ENCODE measurements at places on chromosomes 11 and 22. TPM values are rescaled to one million over a fixed set of nuclear protein-coding genes. Genes with fewer than 3 reads are reported as not detected.

Gene HBB
- total RNA-seq, result 0.70 TPM

- DNase-seq, result no peak
Measured at GRCh38 chr22:20188567-20188877, 37.7 kb upstream of the CCDC188 start.

DNA sequence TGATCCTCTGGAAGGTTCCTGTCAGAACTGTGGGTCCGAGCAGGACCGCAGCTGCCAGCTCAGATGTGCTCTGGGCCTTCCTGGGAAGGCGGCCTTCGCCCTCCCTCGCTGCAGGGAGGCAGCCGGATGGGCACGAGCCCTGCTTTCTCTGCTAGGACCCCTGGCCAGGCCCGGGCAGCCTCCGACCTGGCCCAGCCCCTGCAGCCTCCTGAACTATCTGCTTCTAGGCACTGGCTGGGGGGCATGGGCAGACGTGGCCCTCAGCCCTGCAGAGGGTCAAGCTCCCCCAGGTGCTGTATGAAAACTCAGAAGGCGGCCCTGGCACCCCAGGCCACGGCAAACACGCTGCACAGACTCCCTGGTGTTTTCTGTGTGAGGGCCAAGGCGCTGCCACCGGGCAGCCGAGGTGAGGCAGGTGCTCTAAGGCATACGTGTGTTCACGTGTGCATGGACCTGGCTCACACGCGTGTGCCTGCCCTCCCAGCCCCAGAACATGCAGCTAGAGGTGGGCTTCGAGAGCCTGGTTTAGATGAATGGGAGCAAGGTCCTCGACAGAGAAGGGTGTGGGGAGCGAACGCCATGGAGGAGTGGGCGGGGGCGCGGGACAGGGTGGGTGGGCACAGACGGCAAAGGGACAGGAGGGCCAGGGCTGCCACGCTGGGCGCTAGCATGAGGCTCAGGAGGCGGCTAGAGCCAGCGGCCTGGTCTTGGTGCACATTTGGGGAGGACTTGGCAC is 4.3 kb downstream of the LRFN4 start:
- DNase-seq, result no peak

- no peak for DNase-seq
Measured at GRCh38 chr11:76701294-76702040, 30.9 kb upstream of the LRRC32 start.

DNA sequence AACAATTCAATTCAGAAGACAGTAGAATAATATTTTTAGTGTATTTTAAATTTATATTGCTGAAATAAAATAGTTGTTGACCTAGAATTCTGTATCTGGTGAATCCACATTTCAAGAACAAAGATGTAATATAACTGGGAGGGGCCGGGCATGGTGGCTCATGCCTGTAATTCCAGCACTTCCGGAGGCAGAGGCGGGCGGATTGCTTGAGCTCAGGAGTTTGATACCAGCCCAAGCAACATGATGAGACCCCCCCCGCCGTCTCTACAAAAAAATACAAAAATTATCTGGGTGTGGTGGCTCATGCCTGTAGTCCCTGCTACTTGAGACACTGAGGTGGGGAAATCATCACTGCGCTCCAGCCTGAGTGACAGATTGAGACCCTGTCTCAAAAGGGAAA is 72.6 kb downstream of the CD82 start:
- DNase-seq, result no peak

DNA sequence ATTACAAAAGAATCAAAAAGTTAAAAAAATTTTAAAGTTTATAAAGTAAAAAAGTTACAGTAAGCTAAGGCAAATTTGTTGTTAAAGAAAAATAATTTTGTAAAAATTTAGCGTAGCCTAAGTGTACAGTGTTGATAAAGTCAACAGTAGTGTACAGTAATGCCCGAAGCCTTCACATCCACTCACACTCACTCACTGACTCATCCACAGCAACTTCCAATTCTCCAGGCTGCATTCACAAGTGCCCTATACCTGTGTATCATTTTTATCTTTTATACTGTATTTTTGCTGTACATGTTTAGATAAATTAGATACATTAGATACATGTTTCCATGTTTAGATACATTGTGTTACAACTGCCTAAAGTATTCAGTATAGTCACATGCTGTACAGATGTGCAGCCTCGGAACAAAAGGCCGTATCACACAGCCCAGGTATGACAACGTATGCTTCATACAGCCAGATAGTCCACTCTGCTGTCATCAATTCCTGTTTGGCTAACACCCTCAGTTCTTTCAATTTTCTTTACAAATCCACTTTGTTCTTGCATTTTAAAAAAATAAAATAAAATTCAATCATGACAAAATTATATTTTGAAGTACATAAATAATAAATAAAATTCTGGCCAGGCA is 80.7 kb downstream of the RBFOX2 start:
- no peak for DNase-seq

DNA sequence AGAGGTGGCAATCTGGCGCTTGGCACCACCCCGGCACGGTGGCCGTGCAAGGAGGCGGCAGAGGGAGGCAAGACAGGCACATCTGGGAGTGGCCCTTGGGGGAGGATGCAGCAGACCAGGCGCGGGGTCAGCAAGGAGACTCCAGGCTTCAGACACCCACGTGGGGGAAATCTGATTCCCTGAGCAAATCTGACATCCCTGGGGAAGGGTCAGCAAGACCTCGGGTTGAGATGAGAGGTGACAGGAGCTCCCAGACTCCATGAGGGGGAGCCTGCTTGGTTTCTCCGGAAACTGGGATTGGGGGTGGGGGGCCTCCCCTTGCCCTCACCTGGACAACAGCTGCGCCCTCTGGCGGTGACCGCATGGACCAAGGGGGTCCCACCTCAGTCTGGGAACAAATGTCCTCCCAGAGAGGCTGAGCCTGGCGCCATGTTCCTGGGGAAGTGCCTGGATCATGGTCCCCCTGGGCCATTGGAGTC is 4.0 kb upstream of the RCOR2 start:
- DNase-seq, result no peak

All from T-cell (primary cell).